ENCODE measurements at places on chromosomes 3 and 15. TPM values are rescaled to one million over a fixed set of nuclear protein-coding genes. Genes with fewer than 3 reads are reported as not detected.

ATP8B4 gene
- total RNA-seq: 0.56 TPM

CTDSPL gene
- total RNA-seq: 62.9 TPM

NAALADL2 gene
- total RNA-seq: 0.23 TPM

SRGAP3 gene
- total RNA-seq: 16.1 TPM

INSYN1 gene
- 6.9 TPM for total RNA-seq

ACAD9 gene
- total RNA-seq: 27.6 TPM

SUCNR1 gene
- not detected for total RNA-seq

XPC gene
- total RNA-seq: 28.3 TPM

ASB14 gene
- not detected for total RNA-seq

SLC12A8 gene
- total RNA-seq: 8.0 TPM

WNT5A gene
- total RNA-seq: 9.6 TPM

CMTM8 gene
- total RNA-seq: 7.8 TPM

FBLN2 gene
- 3.7 TPM for total RNA-seq

CPN2 gene
- not detected for total RNA-seq

CCDC33 gene
- total RNA-seq: not detected

ISLR gene
- not detected for total RNA-seq

RBM15B gene
- total RNA-seq: 24.3 TPM

SEMA3B gene
- 5.4 TPM for total RNA-seq

P2RY14 gene
- total RNA-seq: not detected

GPR62 gene
- not detected for total RNA-seq

FAM174B gene
- 3.2 TPM for total RNA-seq

NR1I2 gene
- not detected for total RNA-seq

CCDC39 gene
- not detected for total RNA-seq

LRRK1 gene
- total RNA-seq: 7.0 TPM

LIPH gene
- total RNA-seq: 9.6 TPM

KNL1 gene
- 20.0 TPM for total RNA-seq

CTXND1 gene
- total RNA-seq: not detected

DNAH1 gene
- total RNA-seq: 0.42 TPM

ISLR2 gene
- total RNA-seq: not detected

ANO10 gene
- 25.3 TPM for total RNA-seq

CCR3 gene
- not detected for total RNA-seq

MCTP2 gene
- 11.6 TPM for total RNA-seq

ADCY5 gene
- total RNA-seq: not detected

HOMER2 gene
- total RNA-seq: 50.9 TPM

APBA2 gene
- 15.9 TPM for total RNA-seq

CELF6 gene
- total RNA-seq: not detected

FBXL22 gene
- 5.7 TPM for total RNA-seq

C3orf70 gene
- total RNA-seq: not detected

ANKRD34C gene
- not detected for total RNA-seq

EBLN2 gene
- total RNA-seq: 1.2 TPM

TIGIT gene
- not detected for total RNA-seq

GTPBP8 gene
- total RNA-seq: 23.6 TPM

RTP1 gene
- total RNA-seq: not detected

GUCA1C gene
- total RNA-seq: not detected

RASL12 gene
- total RNA-seq: not detected

XIRP1 gene
- total RNA-seq: not detected

GHRL gene
- total RNA-seq: not detected

C3orf20 gene
- not detected for total RNA-seq

CCR4 gene
- total RNA-seq: not detected

MOBP gene
- not detected for total RNA-seq

KLHL6 gene
- total RNA-seq: 0.07 TPM

CD200R1 gene
- not detected for total RNA-seq

Measured in airway epithelial cell (primary cell).